CD4-positive, CD25-positive, alpha-beta regulatory T cell (primary cell): ENCODE measurements at places on chromosomes 3 and 15.

DNA sequence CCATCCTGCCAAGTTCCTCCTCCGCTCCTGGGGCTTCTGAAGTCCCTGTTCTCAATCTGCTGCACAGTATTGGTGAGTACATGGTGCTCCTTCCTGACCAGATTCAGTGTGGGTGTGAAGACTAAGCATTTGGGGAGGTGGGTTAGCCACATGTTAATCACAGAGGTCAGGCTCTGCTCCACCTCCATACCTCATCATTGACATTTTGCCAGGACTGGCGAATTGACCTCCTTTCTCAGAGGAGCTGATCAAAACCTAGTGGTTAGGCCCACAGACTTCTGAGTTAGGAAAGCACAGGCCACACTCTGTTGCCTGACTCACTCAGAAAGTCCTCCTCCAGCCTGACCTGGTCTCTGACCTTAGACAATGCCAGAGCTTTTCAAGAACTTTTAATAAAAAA is 8.4 kb upstream of the RPS17 start:
- DNase-seq: no peak

DNA sequence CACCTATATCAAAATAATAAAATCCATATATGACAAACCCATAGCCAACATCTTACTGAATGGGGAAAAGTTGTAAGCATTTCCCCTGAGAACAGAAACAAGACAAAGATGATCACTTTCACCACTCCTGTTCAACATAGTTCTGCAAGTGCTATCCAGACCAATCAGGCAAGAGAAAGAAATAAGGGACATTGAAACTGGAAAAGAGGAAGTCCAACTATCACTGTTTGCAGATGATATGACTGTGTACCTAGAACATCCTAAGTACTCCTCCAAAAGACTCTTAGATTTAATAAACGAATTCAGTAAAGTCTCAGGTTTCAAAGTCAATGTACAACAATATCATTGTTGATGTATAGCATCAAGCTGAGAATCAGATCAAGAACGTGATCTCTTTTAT is 35.6 kb upstream of the FGF7 start:
- no peak for DNase-seq

- DNase-seq: peak; percentile 12
These were observed 55.3 kb downstream of the SLC28A2 start for GRCh38 chr15:45307230-45307924.

- no peak for DNase-seq
These were observed 64.5 kb downstream of the TRAT1 start for GRCh38 chr3:108887121-108887520.

GRCh38 chr3:148873977-148874376 is 8.9 kb downstream of the CPA3 start:
- no peak for DNase-seq
